ENCODE measurements at places on chromosomes 11 and 22.
A peak's percentile ranks its signal among the peaks of the same experiment; 100 is the strongest.

DNA sequence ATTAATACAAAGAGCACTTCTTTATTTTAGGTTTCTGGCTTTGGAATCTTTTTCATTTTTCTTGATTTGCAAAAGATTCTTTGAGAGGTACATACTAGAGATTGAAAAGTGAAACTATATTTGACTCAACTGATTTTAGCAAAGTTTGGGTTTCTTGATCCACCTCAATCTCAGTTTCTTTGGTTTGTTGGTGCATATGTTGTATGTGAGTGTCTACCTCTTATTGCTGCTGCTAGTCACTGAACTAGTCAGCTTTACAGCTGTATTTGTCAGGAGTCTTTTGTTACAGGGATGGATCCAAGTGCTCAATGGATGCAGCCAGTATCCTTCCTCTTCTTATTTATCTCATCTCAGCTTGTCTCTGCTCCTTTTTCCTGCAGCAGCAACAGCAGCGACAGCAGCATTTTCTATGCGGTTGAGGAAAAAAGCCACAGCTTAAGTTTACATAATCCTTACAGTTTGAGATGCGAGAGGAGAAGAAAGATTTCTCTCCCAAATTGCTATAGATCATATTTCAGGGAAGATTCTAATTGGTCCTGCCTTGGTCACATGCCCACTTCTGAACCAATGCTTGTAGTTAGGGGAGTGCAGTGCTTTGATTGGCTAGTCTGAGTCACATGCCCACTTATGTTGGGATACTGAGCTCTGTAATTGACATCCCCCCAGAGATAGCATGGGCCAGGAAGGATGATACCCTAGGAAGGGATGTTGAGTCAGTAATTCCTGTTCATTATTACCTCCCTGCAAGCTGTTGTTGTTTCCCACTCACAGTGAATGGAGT lies 10.0 kb upstream of the ZNRF3 start:
- DNase-seq = no peak

GRCh38 chr11:100354736-100355135 lies 332.4 kb upstream of the ARHGAP42 start:
- no peak for DNase-seq

- peak; percentile 57 for DNase-seq
These were observed 31.9 kb downstream of the ATG13 start for GRCh38 chr11:46649180-46649738.

- no peak for DNase-seq
These were observed 32.4 kb downstream of the TTC28 start for GRCh38 chr22:28647216-28647615.

- no peak for DNase-seq
These were observed 44.8 kb upstream of the CADM1 start for GRCh38 chr11:115548878-115549528.

- no peak for DNase-seq
These were observed 35.4 kb downstream of the PAK1 start for GRCh38 chr11:77438487-77438886.

DNA sequence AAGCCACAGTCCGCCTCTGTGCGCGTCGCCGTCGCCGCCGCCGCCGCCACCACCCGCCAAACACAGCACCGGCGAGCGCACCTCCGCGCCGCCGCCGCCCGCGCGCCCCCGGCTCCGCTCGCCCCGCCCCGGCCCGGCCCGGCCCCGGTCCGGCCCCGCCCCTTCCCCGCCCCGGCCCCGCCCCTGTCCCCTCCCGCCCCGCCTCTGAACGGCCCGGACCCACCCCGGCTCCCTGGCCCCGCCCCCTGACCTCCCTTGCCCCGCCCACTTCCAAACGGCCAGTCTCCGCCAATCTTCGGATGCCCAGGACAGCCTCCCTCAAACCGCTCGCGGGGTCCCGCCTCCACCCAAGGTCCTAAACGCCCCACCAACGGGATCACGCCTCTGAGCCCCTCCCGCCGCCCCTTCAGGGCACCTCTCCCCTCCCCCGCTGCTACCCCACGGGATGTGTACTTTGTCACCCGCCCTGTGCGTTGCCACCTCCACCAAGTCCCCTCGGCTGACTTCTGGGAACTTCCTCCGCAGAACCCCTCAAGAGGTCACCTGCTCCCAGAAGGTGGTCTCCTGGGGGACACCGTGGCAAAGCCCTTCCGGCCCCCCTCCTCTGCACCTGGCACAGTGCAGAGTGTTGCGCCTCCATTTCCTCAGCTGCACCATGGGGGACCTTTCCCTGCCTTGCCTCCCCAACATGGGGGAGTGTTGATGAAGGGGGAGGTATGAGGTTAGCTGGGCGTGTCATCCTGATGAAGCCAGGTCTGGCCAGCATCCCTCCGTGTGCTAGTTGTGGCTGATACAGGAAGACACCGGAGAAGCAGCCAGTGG lies at the start of gene KIAA0930:
Gene KIAA0930, minus strand, starts transcription at position 85 of the 822 bp plus-strand sequence. CDS start 191 bp downstream, outside the sequence.
- peak; percentile 87 for DNase-seq

- DNase-seq = no peak
These were observed 83.1 kb downstream of the PTPRJ start for GRCh38 chr11:48063424-48063978.

DNA sequence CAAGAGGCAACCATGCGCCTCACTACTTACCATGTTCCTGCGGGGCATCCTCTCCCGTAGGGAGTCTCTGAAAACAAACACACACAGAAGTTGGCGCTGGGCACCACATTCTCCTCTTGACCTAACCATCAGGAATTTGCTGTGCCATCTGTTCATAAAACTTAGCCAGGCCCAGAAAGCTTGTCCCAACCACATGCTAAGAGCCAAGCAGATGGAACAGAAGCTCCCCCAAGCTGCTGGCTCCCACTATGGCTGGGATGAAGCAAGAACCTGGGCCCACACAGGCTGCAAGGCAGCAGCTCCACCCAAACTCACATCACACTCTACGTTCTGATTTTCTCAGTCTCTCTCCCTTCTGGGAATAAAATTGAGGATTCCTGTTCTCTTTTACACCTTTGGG lies 17.4 kb downstream of the HPS4 start:
- no peak for DNase-seq

DNA sequence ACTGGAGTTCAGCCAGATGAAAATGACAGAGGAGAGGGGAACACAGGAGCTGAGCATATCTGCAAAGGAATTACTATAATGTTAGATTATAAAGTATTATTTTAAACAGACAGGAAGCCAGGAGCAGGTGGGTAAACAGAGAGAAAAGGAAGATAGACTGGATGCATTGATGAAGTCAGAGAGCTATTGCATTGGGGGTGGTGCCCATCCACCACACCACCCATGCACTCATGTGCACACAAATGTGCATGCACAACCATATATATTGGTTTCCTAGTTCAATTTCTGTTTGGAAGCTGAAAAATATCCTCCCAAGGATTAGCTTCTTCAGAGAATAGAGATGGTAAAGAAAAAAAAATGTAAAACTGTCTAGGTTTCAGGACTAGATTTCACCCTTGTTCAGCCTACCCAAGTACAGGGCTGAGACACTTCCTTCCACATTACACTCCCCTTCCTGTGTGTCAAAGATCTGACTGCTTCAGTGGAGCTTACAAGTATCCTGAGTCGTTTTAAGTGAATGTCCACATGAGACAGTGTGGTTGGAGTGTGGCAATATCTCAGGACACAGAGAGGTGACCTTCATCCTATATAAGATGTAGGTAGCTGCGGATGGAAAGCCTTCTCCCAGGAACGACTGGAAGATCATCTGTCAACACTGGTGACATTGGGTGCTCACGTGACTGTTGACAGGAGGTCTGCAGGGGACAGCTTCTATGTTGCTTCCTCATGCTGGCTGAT lies 12.2 kb upstream of the SMPD1 start:
- no peak for DNase-seq

- no peak for DNase-seq
These were observed 357.1 kb downstream of the SHANK2 start for GRCh38 chr11:70895366-70895670.

DNA sequence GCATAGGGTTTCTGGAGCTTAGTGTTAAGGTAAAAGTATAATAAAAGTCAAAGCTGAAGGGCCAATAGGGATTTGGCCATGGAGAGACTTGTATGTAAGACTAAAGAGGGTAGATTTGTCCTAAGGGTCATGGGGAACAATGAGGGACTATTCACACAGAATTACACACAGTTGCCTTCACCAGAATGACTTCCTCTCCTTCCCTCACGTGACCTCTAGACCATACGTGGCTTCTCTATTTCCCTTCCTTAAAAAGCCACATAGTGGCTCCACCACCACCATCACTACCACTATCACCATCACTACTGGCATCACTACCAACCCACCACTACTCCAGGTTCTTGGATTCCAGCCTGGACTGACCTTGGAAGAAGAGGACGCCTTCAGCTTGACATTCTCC lies 2.8 kb downstream of the HPX start:
- no peak for DNase-seq

GRCh38 chr11:12126344-12127019 lies 16.1 kb downstream of the MICAL2 start:
- DNase-seq = no peak

DNA sequence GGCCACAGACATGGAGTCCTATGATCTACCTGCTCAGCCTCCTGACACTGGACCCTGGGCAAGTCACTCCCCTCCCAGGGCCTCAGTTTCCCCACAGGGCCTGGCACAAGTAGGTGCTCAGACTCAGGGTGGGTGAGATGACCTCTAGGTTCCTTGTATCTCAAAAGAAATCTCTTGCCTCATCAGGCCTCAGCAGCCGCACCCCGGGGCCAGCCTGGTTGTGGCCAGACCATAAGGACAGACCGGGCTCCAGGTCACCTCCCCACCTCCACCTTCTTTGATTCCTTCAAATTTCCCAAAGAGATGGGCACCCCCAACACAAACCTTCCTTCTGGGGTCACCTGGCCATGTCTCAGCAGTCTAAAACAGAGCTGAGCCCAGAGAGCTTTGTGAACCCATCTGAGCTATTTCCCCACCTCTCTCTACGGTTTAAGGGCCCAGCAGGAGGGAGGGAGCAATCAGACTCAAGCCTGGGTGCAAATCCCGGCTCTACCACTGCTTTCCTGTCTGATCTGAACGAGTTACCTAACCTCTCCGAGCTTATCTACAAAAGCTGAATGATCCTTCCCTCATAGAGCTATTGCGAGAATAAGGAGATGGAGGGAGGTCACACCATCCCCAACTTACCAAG lies 2.5 kb upstream of the APOL4 start:
- DNase-seq = no peak

DNA sequence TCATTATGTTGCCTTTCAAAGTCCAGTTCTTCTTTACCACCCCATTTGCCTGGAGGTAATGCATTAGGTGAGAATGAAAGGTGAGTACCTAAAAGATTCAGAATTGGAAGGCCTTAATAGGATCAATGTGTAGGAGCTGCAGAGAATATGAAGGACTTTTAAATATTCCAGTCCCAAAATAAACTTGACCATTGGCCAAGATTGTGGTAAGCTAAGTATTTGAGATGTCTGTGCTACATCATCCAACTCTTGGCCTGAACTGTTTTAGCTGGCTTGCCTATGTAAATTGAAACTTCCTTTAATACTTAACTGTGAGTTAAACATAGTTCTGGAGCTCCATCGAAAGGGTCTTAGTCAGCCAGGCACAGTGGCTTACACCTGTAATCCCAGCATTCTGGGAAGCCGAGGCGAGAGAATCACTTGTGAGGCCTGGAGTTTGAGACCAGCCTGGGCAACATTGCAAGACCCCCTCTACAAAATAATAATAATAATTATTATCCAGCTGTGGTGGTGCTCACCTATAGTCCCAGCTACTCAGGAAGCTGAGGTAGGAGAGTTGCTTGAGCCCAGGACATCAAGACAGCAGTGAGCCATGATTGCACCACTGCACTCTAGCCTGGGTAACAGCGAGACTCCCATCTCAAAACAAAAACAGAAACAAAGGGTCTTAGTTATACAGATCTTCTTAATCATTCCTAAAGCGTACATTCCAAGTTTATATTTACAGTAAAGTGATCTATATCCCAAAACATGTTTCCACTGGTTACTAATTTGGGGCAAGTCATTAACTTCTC lies 29.8 kb downstream of the MTMR3 start:
- DNase-seq = no peak

DNA sequence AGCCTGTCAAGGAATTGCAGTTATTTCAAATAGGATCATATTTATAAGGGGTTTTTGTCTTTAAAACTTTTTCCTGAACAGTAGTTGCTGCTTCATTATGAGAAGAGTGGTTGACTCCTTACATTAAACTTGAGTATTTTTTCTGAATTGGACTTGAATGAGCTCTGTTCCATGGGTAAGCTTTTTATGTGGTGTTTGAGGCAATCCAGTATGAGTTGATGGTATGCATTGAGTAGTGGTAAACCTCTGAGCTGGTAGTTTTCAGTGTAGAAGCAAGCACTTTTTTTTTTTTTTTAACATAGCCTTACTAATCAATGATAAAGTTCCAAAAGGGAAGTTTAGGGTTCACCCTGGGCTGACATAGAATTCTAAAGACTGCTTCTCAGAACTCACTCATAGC lies 3.4 kb downstream of the KMT2A start:
- no peak for DNase-seq

DNA sequence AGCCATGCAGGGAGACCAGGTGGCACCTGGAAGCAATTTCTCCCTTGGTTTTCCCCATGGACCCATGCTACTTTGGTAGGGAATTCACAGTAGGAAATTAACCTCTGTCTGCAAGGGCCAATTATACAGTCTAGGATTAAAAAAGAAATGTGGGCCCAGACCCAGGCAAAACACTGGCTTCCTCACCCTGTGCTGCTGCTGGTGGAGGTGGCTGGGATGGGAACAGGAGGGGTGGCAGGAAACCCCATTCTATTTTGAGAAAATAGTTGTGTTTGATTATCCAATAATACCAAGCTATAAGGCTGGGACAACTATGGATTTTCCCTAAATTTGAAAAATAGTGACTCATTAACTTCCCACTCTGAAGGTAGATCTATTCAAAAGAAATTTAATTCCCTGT lies 417.0 kb upstream of the NARS2 start:
- no peak for DNase-seq

DNA sequence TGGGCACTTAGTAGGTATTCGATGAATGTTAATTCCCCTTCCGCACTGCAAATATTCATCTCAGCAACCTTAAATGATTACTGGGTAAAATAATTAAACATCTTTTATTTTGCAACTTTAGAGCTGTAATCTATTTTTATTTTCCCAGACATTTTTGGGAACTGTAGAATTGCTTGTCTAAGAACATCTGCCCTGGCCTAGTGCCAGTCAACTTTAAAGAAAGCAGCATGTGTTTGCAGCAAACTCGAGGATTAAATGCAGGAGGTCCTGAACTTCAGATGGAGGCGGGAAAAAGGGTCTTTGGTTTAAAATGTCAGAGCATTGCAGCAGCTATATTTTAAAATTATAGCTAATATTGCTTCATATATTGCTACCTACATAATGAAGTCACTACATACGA lies 190.0 kb downstream of the PGR start:
- DNase-seq = no peak

- no peak for DNase-seq
These were observed 56.9 kb downstream of the PANX1 start for GRCh38 chr11:94185416-94186084.

GRCh38 chr11:16749666-16750065 lies 11.2 kb downstream of the C11orf58 start:
- DNase-seq = no peak

DNA sequence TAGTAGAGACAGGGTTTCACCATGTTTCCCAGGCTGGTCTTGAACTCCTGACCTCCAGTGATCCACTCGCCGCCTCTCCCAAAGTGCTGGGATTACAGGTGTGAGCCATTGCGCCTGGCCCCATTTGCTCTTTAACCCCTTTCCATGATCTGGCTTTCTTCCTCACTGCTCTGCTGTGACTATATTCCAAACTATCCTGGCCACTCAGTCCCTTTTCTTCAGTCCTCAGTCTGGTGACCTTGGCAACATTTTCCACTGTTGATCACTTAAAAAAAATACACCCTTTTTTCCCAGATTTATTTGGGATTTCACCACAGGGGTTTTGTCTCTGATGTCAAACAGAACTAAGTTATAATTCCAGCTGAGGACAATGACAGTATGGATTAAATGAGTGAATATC lies 24.5 kb downstream of the MMP20 start:
- DNase-seq = no peak
